ENCODE measurements at places on chromosomes 3 and 15.

GRCh38 chr15:46502667-46503066, 867.8 kb downstream of the SQOR start:
- no peak for DNase-seq

- DNase-seq, result no peak
Measured at GRCh38 chr3:89876116-89876515, 768.7 kb downstream of the EPHA3 start.

- DNase-seq, result no peak
Measured at GRCh38 chr3:45604596-45604995, 10.0 kb downstream of the LIMD1 start.

GRCh38 chr15:39706206-39706605, 76.4 kb downstream of the FSIP1 start:
- DNase-seq, result no peak

- no peak for DNase-seq
Measured at GRCh38 chr15:50358845-50359244, 3.8 kb upstream of the GABPB1 start.

All from stimulated activated CD8-positive, alpha-beta memory T cell treated with anti-CD3 and anti-CD28 coated beads, Interleukin-4, amount 100 ng/mL, for 1 hour (primary cell).